ENCODE measurements at places on chromosomes 7 and 10. TPM values are rescaled to one million over a fixed set of nuclear protein-coding genes. Genes with fewer than 3 reads are reported as not detected.

Gene NKX6-2
- 7.9 TPM for polyA plus RNA-seq

Gene NUDT13
- polyA plus RNA-seq: 4.6 TPM

Gene TNS3
- 93.9 TPM for polyA plus RNA-seq

Gene CYP2W1
- 3.1 TPM for polyA plus RNA-seq

Gene TSPAN33
- 62.4 TPM for polyA plus RNA-seq

DNA sequence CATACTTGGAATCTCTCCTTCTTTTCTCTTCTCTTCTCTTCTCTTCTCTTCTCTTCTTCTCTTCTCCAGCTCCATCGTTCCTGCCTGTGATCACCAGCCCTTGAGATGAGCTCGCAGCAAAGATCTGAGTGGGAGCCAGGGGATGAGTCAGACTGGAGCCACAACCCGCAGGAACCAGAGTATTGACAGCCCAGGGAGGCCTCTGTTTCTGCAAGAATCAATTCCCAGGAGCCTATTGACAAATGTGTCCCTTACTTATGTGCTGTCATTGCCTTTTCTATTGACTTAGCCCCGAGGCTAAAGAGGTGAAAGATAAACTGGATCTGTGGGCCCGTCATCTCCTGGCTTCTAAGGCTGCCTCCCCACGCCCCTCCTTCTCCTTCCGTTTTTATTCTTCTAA is 13.1 kb upstream of the HABP2 start:
- DNase-seq: no peak

DNA sequence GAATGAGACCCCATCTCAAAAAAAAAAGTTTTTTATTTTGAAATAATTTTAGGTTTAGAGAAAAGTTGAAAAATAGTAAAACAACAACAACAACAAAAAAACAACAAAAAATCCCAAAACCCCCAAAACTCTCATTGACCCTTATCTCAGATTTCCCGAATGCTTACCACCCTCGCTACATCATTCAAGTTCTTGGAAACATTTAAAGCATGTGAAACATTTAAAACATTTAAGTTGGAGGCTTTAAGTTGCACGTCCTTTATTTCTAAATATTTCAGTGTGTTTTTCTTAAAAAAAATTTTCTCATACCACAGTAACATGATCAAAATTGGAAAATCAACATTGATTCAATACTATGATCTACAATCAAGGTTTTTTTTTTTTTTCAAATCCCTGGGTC is 382 bp upstream of the ARMS2 start:
- no peak for DNase-seq

DNA sequence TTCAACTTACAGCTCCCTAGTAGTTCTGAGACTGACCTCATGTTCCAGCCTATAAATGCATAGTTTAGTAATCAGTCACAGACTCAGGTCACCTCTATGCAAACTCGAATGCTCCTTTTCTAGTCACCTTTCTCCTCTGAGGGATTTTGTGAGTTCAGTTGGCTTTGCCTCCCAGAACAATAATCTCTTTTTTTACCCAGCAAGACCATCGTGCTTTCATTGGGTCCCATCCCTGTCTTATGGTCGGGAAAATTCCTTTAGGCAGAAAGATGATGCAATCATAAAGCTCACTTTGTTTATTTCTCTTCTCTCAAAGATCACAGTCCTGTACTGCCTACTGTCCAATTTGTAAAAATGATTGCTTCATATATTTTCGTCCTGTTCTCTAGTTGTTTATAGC is 38.4 kb downstream of the TWIST1 start:
- no peak for DNase-seq

DNA sequence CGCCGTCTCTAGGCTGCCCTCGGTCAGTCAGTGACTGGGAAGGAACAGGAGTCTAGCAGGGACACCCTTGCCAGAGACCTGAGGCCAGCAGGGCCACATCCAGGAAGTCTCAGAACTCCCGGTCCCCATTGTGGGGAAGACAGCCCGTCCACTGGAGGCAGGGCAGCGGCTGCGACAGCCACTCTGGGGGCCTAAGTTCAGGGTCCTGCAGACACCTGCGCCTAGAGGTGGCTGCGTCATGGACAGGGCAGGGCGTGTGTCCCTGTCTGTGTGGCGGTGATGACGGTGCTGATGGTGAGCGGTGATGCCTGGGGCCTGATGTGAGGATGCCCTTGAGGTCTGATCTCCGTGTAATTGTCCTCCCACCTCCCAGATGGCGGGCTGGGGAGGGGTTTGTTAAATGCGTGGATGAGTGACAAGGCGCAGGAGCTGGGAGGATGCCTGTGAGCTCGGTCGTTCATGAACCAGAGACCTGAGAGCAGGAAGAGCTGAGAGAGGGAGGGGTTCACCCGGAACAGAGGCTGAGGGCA is 537.9 kb upstream of the FOXK1 start:
- DNase-seq: no peak

DNA sequence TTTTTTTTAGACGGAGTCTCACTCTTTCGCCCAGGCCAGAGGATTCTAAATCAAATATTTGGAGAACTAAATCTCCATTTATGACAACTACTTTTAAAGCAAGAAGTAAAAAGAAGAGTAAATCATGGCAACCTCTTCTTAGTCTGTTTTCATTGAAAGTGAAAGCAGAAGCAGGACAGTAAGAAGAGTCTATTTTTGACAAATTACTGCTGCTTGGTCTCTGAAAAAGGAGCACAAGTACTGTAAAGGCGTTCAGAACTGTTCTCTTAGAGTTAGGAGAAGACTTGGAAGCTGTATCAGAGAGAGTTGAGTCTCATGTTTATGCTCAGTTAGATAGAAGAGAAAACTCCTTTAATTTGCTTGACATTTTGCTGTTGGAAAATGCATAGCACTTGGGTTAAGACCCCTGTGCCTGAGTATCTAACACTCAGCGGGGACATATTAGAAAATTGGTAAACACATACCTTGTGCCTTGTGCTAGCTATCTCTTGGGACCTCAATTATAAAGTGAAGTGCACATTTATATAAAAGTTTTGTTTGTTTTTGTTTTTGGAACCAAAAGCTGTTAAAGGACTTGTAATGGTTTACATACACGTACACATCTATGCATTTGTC is 433.0 kb downstream of the ANKRD7 start:
- no peak for DNase-seq

GRCh38 chr7:141225916-141226618 is 152.2 kb downstream of the TMEM178B start:
- no peak for DNase-seq

GRCh38 chr10:119693262-119693957 is 32.4 kb upstream of the INPP5F start:
- DNase-seq: no peak

GRCh38 chr10:77527839-77528238 is 109.8 kb downstream of the KCNMA1 start:
- no peak for DNase-seq

GRCh38 chr7:79953130-79953529 is 181.5 kb upstream of the GNAI1 start:
- DNase-seq: no peak

DNA sequence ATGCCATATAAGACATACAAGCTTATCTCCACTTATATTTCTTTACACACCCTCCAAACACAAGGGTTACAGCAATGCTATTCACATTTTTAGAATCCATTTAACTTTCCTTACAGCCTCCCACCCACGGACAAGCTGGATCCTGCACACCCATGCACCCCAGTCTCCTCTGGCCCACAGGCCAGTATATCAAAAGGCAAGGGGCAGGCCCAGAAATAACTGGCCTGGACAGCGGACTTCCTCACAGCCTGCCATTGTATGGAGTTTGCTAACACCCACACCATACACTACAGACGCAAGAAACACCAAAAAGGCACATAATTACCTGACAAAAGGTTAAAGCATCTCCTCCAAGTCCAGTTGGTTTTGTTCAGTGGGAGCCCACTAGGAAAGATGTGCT is 12.0 kb downstream of the HOXA4 start:
- no peak for DNase-seq

DNA sequence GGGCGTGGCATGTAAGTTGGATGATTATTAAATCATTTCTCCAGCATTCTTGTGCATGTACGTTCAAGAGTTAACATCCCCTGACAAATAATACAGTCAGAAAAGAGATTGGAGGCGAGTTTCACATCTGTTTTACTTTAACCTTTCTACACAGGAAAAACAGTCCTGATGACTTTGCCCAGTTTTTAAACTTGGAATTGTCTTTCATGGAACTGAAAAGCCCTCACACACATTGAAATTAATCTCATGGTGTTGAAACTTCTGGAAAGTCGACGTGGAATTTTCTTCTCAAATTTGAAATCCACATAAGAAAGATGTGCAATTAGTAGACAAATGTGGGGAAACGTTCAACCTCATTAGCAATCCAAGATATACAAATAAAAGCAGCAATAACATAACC is 31.2 kb upstream of the ZNF438 start:
- DNase-seq: no peak

DNA sequence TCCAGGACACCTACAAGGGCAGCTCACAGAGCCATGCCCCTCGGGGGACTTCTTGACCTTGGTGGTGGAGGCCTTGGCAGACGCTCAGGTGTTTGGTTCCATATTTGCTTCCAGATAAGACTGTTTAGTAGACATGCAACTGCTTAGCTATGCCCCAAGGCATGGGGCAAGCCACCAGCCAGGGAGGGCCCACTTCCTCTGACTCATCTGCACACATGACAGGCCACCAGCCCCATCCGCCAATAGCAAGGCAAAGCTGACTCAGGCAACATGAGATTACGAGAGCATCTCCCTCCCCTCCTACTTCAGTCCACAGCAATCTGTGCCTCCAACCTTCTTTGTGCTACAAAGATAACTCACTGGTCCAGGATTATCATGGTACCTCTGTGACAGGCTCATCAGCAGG is 54.9 kb downstream of the KCNMA1 start:
- DNase-seq: no peak

- DNase-seq: no peak
Observed at GRCh38 chr10:124303662-124304418, 114.9 kb downstream of the OAT start.

DNA sequence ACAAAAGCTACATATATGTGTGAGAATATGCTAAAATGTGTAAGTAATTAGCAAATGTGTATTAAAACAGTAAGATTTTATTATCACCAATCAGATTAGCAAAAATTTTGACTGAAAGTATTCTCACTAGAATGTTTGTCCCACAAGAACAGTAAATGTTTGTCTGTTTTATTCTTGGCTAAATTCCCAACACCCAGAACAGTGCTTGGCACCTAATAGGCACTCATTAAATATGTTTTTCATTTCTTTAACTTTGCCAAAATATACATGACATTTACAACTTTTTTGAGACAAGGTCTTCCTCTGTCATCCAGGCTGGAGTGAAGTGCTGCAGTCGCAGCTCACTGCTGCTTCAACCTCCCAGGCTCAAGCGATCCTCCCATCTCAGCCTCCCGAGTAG is 143.6 kb downstream of the EBF3 start:
- DNase-seq: no peak

GRCh38 chr10:50331486-50331885 is 80.2 kb upstream of the ASAH2 start:
- no peak for DNase-seq

DNA sequence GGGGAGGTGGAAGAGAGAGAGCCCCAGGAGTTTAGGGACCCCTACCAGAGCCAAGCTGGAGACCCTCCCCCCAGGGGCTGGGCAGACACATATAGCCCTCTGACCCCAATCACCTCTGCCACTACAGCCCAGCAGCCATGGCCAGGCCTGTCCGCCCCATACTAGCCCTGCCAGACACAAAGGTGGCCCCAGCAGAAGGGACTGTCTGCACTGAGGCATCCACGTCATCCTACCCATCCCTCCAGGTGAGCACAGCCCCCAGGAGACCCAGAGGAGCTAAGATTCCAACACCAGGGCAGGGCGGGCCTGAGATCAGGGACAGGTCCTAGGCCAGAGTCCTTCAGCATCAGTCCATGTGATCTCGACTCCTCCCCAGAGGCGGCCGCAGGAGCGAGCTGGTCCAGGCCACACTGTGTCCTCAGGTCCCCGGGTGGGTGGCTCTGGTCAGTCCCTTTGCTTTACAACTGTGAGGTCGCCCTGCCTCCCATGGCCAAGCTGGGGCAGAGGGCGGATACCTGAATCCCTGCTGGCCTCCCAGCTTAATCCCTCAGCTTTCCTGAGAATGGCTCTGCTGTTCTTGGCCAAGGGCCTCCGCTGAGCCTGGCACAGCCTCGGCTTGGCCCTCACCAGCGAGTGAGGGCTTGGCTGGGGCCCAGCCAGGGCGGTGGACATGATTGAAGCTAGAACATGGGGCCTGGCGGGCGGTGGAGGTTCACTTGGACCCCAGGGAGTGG is 14.3 kb upstream of the ELN start:
- no peak for DNase-seq

DNA sequence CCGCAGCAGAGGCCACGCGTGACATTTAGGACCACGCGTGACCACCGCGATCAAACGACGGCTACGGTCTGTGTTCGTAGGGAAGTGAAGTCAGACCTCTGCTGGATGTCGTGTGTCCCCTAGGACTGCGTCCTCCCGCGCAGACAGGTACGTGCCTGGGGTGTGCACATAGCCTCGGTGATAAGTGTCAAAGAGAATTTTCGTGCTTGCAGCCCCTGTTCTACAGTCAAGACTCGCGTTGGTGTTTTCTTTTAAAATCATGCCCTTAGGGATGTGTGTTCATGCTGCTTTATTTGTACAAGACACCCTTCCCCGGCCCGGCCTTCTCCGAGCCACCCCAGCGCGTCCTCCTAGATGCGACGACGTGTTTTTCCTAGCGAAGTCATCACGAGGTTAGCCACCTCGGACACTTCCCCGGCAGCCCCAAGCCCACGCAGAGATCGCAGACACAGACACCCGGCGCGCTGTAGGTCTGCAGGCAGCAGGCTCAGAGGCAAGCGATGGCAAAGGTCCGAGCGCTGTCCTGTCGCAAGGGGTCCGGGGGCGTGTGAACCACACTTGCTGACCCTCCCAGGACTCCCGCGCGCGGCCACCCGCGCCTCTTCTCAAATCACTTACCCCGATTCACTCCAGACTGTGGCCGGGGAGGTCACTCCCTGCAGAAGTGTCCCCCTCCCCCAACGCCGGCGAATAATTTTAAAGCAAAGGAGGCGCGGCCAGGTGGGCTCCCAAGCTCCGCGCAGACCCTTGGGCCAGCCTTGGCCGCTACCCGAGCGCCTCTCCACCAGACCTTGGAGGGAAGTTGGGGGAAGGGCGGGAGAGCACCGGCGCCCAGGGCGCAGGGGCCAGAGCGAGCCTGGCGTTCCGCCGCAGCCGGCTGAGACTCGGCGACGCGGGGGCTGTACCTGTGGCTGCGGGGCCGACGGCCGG is 552 bp downstream of the MKX start:
- no peak for DNase-seq

- no peak for DNase-seq
Observed at GRCh38 chr7:85261336-85261735, 74.5 kb upstream of the SEMA3D start.

GRCh38 chr7:12646139-12646538 is 41.3 kb upstream of the ARL4A start:
- DNase-seq: no peak

All from left renal cortex interstitium (tissue), 4 donors.